ENCODE measurements at places on chromosomes 11 and 22. TPM values are rescaled to one million over a fixed set of nuclear protein-coding genes. Genes with fewer than 3 reads are reported as not detected.

- peak; percentile 72 for DNase-seq
Measured at GRCh38 chr22:23856721-23857605, 712 bp upstream of the SLC2A11 start.

GRCh38 chr11:112977755-112978154 lies 16.5 kb downstream of the NCAM1 start:
- DNase-seq, result no peak

DNA sequence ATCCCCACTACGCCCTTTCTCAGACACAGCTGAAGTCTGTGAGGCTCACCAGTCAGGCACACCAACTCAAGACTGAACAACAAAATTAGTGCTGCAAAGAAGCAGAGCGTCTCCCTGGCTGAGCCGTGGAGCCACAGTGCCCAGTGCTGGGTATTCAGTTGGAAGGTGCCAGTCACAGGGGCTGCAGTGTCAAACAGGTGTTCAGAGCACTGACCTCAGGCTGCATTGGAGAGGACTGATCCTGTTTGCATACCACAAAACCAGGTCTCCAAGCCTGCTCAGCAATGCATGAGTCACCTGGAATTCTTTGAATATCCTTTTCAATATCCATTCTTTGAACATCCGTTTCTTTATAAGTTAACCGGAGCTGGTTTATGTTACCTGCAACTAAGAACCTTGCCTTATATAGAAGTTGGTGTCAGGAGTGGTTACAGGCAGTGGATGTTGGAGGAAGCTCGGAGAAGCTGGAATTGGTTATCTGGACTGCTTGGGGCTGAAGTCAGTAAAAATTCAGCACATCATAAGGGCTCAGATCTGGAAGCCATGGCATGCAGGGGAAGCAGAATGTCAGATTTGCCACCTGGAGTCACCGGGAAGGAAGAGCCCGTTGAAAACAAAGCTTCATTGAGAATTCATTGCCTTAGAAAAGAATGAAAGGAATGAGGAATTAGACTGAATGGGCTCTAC lies 30.3 kb downstream of the PDGFB start:
- peak; percentile 22 for DNase-seq

- peak; percentile 88 for DNase-seq
Measured at GRCh38 chr11:28566339-28567089, 458.3 kb downstream of the METTL15 start.

DNA sequence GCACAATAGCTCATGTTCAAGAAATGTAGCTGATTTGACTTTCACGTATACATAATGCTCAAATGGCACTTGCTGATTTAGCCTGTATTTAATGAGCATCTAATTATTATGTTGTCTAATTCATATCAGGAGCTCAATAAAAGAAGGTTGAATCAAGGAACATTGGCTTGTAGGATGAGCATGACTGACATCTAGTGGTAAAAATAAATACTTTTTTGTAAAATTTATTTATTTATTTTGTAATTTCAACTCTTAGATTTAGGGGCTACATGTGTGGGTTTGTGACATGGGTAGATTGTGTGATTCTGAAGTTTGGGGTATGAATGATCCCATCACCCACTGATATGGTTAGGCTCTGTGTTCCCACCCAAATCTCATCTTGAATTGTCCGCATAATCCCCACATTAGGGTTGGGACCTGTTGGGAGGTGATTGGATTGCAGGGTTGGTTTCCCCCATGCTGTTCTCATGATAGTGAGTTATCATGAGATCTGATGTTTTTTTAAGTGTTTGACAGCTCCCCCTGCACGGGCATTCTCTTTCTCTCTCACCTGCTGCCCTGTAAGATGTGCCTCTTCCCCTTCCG lies 1.7 kb upstream of the OR52E5 start:
- DNase-seq, result peak; percentile 35

SMIM35 gene
- not detected for total RNA-seq

GRCh38 chr11:15327786-15328231 lies 213.1 kb downstream of the INSC start:
- peak; percentile 89 for DNase-seq

- no peak for DNase-seq
Measured at GRCh38 chr22:49998718-49999062, 13.9 kb downstream of the IL17REL start.

MYEOV gene
- total RNA-seq, result 0.11 TPM

- no peak for DNase-seq
Measured at GRCh38 chr22:46280063-46280817, 12.4 kb downstream of the TTC38 start.

DNA sequence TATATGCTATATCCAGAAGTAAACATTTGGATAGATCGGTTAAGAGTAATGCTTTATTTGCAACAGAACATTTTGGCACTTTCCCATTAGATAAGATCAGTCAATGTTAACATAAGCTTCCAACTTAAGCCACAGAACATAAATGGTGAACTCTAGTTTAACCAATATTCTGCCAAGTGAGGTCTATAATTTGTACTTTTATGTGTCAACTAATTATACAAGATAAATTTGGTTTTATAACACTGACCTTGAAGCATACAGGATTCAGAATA lies 23.5 kb upstream of the BLID start:
- no peak for DNase-seq

DNA sequence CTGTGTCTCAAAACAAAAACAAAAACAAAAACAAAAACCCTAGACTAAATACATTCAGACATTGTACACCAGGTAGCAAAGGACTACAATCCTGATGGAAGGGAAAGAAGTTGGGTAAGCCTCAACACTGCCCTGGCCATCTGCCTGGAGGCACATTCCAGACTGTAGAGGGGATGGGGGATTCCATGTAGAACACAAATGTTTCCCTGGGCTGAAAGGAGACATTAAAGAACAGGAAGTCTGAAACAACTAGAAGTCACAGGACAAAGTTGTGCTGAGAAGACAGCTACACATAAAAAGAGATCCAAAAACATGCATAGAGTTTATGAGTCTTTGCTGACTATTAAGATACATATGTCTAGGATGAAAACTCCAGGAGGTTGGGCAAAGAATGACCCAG lies 83.9 kb downstream of the RRAS2 start:
- DNase-seq, result no peak

DNA sequence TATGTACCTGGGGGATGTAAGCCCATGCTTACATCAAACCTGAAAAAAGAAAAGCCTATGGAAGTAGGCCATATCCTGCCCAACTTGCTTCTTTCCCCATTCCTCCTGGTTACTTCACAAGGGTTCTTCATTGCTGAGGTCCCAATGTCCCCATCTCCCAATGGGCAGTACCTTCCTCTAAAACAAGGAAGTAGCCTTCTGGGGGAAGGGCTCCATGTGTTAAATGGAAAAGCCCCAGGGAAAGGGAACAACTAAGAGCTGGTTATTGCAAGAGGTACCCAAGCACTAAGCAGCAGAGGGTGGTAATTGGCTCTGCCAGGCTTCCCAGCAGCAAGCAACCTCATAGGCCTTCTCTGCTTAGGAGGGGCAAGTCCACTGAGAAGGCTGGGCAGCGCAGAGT lies 11.3 kb downstream of the TMEM216 start:
- no peak for DNase-seq

- no peak for DNase-seq
Measured at GRCh38 chr11:123282597-123282996, 87.5 kb upstream of the CLMP start.

Measured in SK-MEL-5 (cell line).